ENCODE measurements at places on chromosomes 4 and X.
A peak's percentile ranks its signal among the peaks of the same experiment; 100 is the strongest.

GRCh38 chrX:120549483-120550452 is 11.0 kb downstream of the CUL4B start:
- no peak for DNase-seq

DNA sequence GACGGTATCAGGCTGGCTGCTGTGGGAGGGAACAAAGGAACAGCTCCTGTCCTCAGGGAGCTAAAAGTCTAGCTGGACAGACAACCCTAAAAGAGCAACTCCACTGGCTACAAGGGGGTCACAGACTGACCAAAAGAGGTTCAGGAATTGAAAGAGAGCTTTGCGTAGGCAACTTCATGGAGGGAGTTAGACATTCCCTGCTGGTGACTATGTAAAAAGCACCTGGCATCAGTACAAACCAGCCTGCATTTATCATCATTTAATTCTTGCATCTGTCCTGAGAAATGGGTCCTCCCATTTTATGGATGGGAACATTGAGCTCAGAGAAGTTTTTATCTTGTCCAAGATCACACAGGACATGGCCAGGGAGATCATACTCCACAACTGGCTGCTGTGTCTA is 1.4 kb upstream of the LGI2 start:
- no peak for DNase-seq

- DNase-seq: no peak
These were observed 297.5 kb downstream of the ARHGAP24 start for GRCh38 chr4:85772470-85772869.

GRCh38 chrX:119991005-119991787 is 47.6 kb upstream of the NKAP start:
- DNase-seq: no peak

DNA sequence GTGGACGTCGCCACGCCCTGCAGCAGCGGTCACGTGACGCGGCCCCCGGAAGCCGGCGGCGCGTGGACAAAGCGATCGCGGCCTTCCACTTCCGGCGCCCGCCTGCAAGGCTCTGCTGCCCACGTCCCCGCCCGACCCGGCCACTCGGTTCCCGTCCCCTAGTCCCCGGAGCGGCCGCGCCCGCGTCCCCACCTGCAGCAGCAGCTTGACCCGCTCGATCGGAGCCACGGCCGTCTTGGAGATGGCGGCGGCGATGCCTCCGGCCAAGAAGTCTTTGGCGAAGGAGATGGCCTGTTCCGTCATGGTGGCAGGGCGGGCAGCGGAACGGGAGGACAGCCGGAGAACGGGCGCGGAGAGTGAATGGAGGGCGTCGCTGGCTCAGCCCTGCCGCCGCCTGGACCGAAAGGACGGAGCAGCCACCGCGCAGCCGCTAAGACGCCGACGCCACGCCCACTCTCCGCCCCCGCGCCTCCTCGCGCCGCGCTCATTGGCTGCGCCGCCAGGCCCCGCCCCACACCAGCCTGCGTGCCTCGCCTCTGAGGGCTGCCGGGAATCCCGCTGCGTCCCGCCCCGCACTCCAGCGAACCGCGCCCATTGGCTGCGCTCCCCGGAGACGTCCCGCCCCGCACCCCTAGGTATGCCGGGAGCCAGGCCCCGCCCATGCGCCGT is at the start of gene SLC25A6:
Gene SLC25A6 (minus strand): TSS at position 407 of the 669 bp plus-strand sequence. CDS start 104 bp downstream, at position 303.
- peak; percentile 99 for DNase-seq

GRCh38 chrX:110043506-110043905 is 40.6 kb downstream of the TMEM164 start:
- no peak for DNase-seq

DNA sequence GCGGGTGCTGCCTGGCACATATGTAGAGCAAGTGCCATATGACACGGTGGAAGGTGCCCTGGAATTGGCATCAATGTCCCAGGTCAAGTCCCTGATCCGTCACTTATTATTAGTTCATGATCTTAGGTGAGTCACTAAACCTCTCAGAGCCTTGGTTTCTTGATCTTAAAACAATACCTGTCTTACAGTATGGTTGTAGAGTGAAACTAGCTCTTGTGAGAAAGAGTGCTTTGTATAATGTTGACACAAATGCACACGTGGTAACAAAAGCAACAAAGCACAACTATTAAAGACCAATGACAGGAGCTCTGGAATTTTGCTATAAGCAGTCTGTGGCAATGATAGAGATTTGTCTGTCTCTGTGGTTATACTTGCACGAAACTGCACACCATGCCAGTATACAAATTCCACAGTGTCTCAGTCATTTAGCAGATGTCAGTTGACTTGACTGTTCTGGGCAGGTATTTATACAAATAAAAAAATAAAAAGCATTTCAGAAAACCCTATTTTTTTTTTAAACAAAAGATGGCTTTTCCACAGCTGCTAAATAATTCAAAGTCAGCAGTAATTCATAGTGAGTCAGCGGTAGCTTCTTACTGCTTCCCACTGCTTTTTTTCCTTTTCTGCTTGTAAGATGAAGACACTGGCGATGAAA is 19.7 kb upstream of the ACSL1 start:
- DNase-seq: no peak

- DNase-seq: no peak
These were observed 43.5 kb downstream of the CCDC158 start for GRCh38 chr4:76377481-76377901.

DNA sequence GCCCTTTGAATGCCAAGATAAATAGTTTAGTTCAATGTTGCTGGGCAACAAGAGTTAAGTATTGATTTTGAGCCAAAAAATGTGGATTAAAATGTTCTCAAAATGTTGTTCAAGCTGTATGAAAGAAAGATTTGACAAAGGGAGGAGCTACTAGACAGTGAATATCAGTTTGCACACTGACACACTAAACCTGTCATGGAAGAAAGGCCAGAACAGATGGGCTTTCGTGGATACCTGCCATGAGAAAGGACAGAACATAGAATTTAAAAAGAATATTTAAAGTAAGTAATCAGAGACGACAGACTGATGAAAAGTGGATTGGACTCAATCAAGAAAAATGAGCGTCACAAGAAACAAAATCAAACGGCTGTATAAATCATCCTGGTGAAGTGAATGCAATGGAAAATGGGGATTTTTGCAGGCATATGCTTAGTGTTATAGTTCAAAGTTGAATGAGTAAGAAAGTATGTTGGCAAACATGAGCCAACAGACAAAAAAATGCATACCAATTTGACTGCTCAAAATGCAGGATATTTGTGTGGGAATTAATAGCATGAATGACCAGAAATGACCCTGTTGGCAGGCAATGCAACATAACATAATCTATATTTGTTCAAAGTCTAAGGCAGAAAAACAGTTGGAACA is 7.4 kb downstream of the PCDH18 start:
- no peak for DNase-seq

GRCh38 chr4:152780267-152780778 is 569 bp downstream of the ARFIP1 start:
- DNase-seq: no peak

DNA sequence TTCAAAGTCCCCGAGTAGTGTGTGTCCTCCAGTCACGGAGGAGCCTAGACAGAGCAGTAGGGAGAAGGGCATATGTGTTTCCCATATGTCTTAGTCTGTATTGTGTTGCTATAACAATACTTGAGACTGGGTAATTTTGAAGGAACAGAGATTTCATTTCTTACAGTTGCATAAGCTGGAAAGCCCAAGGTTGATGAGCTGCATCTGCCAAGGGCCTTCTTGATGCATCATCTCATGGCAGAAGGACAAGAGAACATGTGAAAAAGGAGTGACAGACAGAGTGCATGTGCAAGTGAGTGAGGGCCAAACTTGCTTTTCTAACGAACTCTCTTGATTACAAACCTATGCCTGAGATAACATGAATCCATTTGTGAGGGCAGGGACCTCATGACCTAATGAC is 243.4 kb downstream of the ARHGAP10 start:
- no peak for DNase-seq

DNA sequence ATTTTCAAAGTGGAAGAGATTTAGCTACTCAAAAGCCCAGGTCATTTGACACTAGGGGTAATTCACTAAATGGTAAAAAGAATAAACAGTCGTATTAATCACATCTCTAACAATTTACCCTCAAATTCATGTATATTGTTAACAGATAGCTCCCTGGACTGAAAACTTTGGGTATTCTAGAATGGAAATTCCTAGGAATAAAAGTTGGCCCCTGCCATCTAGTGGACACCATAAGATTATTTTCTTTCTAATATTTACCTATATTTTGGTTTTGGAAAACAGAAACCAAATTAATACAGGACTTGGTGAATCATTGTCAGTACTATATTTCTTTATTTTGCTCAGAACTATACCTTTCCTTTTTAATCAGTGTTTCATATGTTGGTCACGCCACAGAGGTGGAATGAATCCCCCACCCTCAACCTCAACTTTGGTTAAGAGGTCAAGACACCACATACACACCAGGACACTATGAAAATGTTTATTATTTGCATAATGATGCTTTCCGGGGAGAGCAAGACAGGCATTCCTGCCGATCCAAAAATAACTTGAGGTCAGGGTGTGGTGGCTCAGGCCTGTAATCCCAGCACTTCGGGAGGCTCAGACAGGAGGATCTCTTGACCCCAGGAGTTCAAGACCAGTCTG is 96.2 kb upstream of the APOOL start:
- no peak for DNase-seq

GRCh38 chr4:5711479-5712184 is 631 bp downstream of the EVC start:
- no peak for DNase-seq

DNA sequence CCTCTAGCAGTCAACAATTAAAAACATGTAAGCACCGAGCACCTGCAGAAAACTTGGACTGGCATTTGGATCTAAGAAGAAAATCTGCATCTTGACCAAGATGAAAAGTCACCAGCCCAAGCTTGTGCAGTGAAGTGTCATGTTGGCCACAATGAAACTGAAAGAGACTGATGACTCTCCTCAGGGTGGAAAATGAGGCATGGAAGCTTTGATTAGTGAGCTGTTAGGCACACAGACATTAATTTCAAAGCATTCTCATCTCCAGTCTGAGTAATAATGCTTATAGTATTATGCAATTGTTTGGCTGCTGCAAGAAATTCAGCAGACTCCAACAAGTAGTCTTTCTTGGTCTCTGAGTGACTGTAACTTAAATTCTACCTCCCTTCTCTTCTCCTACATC is 150.1 kb downstream of the AR start:
- DNase-seq: no peak

GRCh38 chrX:135489542-135489941 is 30.9 kb upstream of the INTS6L start:
- DNase-seq: no peak

DNA sequence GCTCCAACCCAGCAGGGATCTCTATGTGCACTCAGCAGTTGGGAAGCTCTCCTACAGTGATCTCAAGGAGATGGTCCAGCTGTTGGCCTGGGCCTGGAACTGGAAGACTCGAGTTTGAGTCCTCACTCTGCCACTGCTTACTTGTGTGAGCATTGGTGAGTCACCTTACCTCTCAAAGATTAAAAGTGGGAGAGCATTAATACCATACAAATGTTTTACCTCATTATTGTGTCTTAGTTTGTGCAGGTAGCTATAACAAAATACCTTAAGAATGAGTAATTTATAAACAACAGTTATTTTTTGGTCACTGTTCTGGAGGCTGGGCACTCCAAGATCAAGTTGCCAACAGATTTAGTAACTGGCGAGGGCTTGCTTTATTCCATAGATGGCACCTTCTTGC is 21.4 kb upstream of the ZNF827 start:
- no peak for DNase-seq

DNA sequence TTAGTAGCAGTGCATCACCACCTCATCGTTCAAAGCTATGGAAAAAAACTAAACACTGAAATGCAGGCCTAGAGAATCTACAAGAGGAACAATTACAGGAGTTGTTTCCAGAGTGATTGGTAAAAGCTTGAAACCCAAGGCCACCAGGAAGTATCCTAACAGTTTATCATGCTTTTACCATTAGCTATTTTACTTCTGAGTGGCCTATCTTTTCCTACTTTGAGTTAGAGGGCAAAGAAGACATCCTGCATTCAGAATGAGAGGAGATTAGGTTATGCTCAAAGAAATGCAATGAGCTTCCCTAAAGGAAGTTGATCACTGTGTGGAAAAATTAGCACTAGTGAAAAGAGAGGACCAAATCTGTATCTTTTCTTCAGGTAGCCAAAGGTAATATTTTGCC is 69.8 kb upstream of the PRSS48 start:
- DNase-seq: no peak

- DNase-seq: no peak
These were observed 491.6 kb upstream of the AADAT start for GRCh38 chr4:170581322-170581721.

GRCh38 chrX:24428516-24428915 is 36.6 kb upstream of the PDK3 start:
- no peak for DNase-seq

DNA sequence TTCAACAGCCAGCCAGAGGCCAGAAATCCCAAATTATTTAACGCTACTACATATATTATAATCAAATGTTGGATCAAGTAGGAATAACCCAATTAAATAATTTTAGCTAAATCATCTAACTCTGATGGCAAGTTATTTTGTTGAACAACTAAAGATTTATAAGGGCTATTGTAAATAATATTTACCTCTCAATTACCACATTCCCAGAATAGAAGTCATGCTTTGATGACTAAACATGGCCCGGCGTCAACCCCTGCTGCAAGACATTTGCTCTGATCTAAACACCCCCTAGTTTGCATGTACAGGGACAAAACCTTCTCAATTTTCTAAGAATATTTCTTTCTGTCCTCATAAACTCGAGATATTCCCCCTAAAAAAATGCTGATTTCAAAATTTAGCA is 14.2 kb downstream of the VEGFC start:
- no peak for DNase-seq

DNA sequence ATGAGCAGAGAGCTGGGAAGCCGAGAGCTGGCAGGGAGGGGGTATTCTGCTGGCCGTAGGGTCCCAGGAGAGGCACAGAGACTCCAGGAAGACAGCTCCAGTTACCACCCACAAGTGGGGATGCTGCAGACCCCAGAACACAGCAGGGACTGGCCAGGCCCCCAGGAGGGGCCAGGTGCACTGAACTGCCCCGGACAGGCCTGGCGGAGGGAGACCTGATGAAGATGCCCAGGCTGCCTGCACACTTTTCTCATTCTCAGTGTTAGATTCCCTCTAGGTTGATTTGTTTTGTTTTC is 110.8 kb downstream of the CPZ start:
- no peak for DNase-seq

DNA sequence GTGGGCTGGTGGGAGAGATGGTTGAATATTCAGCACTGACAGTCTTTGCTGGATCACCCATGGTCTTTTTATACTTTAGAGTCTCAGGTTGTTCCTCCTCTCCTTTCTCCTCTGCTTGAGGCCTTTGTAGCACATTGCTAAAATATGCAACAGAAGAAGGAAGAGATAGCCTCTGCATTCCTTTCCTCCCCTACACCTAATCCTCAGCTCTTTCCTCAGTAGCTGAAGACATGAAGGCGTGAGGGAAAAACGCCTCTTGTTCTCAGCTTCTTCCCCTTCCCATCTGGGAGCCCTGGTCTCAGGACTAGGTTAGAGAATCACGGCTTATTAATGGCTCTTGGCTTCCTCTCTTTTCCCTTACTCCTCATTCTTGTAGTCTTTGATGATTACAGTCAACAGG is 76.8 kb downstream of the RNF150 start:
- DNase-seq: no peak

GRCh38 chr4:123488916-123489315 is 92.3 kb downstream of the SPRY1 start:
- DNase-seq: no peak

GRCh38 chr4:108570993-108571569 is 49.3 kb upstream of the RPL34 start:
- DNase-seq: no peak

Measured in CD4-positive, alpha-beta T cell treated with Interleukin-15 for 1 hour (primary cell).